ENCODE measurements at places on chromosomes 5 and 9.
A peak's percentile ranks its signal among the peaks of the same experiment; 100 is the strongest.

DNA sequence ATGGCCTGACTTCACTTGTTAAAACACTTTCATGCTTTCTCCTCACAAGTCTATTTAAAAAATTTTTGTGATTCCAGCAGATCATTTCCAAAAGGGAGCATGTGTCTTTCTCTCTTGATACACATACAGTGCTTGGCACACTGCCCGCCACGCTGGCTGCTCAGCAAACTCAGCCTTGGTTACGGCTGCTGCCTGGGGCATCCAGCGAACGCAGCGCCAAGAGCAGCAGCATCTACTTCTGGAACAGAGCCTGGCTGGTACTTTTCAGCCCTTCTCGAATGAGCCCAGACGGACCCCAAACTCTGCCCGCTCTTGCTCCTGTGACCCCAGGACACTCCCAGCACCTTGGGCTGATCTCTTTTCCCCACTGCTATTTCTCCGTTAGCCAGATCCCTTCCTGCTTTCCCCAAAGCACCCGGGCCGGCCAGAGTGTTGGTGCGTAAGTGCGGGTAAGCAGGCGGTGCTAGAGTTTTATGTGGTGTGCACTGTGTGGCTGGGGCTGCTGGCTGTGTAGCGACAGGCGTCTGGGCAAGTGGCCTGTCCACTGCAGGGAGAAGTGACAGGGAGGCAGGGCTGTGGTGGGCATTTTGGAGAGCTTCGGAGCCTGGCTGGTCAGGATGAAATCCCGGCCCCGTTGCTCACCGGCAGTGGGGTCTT is 73.2 kb downstream of the SH3PXD2B start:
- peak; percentile 88 for DNase-seq

GRCh38 chr9:2781336-2781735 is 62.6 kb downstream of the PUM3 start:
- DNase-seq = no peak

GRCh38 chr5:146047396-146047795 is 58.0 kb downstream of the PLAC8L1 start:
- DNase-seq = no peak

DNA sequence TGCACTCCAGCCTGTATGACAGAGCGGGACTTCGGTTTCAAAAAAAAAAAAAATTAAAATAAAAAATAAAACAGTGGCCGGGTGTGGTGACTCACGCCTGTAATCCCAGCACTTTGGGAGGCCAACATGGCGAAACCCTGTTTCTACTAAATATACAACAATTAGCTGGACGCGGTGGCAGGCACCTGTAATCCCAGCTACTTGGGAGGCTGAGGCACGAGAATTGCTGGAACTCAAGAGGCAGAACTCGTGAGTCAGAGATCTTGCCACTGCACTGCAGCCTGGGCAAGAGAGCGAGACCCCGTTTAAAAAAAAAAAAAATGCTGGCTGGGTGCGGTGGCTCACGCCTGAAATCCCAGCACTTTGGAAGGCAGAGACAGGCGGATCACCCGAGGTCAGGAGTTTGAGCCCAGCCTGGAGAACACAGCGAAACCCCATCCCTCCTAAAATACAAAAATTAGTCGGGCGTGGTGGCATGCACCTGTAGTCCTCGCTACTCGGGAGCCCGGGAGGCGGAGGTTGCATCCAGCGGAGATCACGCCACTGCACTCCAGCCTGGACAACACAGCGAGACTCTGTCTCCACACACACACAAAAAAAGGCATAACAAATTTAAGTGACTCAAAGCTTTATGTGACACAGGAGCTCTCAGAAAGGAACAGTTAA is 1.5 kb upstream of the NPM1 start:
- DNase-seq = no peak

- no peak for DNase-seq
These were observed at the start of gene BTNL8 for GRCh38 chr5:180898621-180899246. BTNL8 (plus strand) TSS chr5:180899159; CDS start chr5:180899311, 152 bp downstream.

DNA sequence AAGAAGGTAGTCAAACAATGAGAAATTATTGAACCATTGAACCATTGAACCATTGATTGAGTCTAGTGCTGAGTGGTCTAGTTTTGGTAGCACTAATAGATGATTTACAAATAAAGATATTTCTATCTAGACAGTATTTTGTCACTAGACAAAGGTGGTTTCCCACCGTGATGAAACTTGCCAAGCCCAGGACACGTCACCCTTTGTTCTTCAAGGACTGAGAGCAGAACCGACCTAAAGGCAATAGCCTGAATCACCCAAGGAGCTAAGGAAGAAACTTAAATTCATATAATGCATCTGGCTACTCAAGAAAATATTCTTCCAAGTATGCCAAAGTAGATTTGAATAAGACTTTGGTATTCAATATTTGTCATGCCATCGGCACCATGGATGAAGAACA is 103.3 kb downstream of the ESM1 start:
- DNase-seq = no peak

DNA sequence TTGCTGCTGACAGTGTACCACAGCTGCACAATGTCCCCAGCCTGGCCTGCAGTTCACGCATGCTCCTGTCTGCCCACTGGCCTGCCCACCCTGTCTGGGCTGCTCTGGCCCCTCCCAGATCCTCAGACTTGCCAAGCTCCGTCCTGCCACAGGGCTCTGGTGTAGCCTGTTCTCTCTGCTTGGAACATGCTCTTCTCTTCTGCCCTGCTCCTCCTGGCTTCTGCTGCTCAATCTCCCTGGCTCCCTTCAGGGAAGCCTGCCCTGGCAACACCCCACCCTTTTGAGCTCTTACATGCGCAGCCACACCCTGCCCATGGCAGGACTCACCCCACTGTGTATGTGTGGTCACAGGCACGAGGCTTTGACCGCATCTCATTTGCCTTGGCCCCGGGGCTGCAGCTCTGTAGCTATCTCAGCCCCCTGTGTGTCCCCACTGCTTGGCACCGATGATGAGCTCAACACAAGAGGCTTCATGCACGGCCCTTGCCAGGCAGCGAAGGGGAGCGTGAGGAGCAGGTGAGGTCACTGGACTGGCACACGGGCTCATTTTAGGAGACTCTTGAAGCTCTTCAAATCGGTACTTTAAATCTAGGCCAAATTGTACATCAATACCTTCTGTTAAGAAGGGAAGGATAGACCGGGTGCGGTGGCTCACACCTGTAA is 20.4 kb upstream of the BRD3 start:
- no peak for DNase-seq

GRCh38 chr5:68749631-68750030 is 344.2 kb upstream of the SLC30A5 start:
- DNase-seq = no peak

- DNase-seq = no peak
These were observed 5.2 kb downstream of the DMXL1 start for GRCh38 chr5:119076080-119076479.
